SJCRH30 (cell line): ENCODE measurements at places on chromosomes 2 and 18.

DNA sequence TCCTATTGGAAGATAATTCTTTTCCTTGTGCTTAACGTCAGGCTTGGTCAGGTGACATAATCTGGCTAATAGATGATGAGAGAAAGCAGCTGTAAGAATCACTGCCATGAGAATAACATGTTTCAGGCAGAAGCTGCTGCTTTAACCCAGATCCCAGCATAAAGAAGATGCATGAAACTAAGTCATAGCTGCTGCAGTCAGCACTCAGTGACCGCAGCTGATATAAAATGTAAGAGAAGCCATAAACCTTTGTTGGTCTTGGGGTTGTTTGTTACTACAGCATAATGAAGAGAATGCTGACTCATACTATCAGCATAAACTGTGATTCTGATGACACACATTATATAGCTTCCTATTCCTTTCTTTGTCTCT lies 274.3 kb upstream of the TRIB2 start:
- peak; percentile 41 for DNase-seq

GRCh38 chr2:233814056-233814835 lies 36.1 kb downstream of the MROH2A start:
- no peak for DNase-seq

- DNase-seq: peak; percentile 10
These were observed at the start of gene MGAT4A for GRCh38 chr2:98731041-98731893. Gene MGAT4A (minus strand): TSS chr2:98731132. CDS start chr2:98726332, 4,800 bp downstream.

DNA sequence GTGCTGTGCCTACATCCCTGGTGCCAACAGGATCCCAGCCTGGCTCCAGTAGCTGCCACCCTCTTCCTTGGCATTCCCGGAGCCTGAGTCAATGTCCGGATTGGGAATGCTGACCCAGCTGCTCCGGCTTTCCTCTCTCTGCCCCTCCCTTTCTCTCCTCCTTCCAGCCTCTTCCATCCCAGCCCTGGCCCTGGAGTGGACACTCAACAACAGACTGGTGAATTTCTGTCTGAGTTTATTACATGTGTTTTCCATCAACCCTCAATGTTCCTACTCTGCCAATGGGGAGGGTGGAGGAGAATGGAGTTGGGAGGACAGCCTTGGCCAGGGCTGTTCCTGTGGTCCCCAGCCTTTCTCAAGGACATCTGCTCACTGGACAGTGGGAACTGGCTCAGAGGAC lies 917 bp upstream of the PRKAG3 start:
- no peak for DNase-seq

DNA sequence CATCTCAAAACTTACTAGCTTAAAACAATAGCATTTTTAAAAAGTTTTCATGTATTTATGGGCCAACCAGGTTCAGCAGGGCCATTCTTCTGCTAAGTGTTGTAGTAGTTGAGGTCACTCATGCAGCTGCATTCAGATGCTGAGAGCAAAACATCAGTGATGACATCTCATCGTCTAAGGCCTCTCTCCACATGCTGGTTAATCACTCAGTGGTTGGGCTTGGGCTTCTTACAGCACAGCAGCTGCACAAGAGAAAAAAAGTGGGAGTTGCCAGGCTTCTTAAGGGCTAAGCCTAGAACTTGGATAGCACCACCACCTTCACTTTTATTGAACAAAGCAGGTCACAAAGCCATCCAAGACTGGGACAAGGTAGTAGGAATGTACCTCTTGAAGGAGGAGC lies 190.3 kb downstream of the IRS1 start:
- DNase-seq: peak; percentile 71

GRCh38 chr18:12960395-12960794 lies 12.6 kb downstream of the SEH1L start:
- DNase-seq: no peak

- no peak for DNase-seq
These were observed 221.7 kb downstream of the CD226 start for GRCh38 chr18:69725855-69726508.

DNA sequence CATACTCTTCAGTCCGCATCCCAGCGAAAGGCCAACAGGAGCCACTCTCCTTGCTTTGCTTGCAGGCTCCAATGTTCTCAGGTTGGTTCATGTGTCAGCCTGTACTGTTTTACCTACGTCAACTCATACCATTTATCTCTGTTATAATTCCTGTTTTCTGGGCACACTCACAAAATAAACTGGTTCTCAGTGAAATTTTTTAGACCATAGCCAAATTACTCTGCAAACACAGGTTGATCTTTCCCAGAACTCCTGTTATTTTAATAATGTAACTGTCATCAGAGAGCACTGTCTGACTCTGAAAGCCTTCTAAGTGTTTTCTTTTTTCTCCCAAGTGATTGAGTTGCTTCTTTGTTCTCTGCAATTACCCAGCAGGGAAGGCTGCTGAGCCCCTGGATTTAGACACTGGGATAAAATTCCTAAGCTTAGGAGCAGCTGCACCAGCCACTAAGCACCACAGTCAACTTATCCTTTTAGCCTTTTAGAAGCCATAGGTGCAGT lies 111.6 kb upstream of the PIEZO2 start:
- DNase-seq: peak; percentile 74

- no peak for DNase-seq
These were observed 81.9 kb downstream of the WDSUB1 start for GRCh38 chr2:159204381-159205144.

DNA sequence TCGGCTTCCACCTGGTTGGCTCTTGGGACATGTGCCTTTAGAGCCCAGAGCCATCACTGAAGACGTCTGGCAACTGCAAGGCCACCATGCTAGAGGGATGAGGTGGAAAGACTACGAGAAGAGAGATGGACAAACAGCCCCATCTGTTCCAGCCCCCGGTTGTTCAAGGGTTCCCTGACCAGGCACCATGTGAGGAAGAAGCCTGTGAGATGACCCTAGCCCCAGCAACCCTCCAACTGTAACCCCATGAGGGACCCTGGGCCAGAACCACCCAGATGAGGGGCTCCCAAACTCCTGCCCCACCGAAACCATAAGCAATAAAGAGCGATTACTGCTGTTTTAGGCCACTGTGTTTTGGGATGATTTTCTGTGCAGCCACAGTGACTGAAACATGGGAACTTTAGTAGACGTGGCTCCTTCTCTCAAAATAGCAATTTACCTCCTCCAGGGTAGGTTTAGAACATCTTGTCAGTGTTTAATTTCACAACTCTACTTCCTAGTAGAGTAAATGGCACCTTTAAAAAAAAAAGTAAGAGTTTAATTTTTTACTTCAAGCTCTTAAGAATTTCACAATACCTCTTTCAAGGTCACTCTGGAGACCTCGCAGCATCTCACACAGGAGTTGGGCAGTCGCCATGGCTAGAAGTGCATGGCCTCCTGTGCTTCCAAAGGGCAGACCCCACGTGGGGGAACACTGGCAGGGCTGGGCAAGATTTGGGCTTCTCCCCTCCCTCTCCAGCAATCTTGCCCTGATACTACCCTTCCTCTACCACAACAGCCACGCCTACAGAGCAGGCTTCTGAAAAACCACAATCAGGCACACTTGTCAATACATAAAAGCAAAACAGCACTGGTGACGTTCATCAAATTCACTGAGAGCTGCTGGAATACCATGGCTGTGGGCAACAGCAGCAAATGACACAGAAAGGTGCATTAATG lies 48.8 kb downstream of the TMEM163 start:
- no peak for DNase-seq

- no peak for DNase-seq
These were observed 160.8 kb upstream of the AGAP1 start for GRCh38 chr2:235333076-235333475.

DNA sequence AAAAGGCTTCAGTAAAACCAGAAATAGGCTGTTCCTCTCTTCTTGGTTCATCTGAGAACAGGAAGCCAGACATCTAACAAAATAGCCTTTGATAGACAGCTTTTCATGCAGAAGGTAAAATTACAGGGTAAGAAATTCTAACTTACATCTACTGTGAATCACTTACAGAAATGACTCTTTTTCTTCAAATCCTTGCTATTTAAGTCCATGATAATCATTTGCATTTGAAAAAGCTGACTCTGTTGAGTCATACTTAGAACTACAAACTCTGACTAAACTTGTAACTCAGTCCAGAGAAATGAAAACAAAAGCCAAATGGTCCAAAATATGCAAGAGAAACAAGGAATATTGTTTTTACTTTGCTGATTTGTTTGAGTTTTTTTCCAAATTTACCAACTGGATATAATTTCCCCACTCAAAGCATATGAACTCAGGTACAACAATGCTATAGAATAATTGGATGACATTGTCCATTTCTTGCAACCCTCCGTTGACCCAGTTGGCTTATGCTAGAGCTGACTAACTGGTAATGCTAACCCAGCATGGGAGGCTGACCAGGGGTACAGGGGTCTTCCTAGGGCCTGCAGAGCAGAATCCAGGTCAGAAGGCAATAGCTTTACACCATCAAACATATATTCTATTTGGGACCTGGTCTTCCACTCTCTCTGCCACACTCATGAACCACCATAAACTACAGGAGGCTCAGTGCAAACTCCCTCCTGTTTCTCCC lies 18.8 kb upstream of the MREG start:
- no peak for DNase-seq

- DNase-seq: no peak
These were observed 35.4 kb upstream of the DYNC1I2 start for GRCh38 chr2:171651667-171652415.

- no peak for DNase-seq
These were observed 66.6 kb downstream of the BCL2 start for GRCh38 chr18:63253014-63253413.

DNA sequence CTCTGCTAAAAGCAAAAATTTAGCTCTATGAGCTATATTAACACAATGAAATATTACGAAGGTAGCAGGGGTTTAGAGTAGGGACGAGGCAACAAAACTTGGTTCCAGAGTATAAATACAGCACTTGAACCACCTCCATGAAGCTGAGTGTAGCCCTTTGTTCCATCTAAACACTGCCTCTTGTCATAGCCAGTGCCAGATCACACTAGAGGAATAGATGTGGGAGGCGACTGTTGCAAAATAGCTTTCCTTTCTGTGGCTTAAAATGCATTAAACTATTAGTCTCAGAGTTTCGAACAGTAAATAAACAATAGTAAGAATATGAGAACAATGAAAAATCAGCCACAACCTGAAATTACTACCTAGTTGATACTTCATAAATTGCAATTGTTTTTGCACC lies 29.8 kb downstream of the PIEZO2 start:
- no peak for DNase-seq

- DNase-seq: no peak
These were observed 25.2 kb upstream of the REL start for GRCh38 chr2:60855989-60856669.

- no peak for DNase-seq
These were observed 142.6 kb downstream of the HDAC4 start for GRCh38 chr2:239258248-239258647.

DNA sequence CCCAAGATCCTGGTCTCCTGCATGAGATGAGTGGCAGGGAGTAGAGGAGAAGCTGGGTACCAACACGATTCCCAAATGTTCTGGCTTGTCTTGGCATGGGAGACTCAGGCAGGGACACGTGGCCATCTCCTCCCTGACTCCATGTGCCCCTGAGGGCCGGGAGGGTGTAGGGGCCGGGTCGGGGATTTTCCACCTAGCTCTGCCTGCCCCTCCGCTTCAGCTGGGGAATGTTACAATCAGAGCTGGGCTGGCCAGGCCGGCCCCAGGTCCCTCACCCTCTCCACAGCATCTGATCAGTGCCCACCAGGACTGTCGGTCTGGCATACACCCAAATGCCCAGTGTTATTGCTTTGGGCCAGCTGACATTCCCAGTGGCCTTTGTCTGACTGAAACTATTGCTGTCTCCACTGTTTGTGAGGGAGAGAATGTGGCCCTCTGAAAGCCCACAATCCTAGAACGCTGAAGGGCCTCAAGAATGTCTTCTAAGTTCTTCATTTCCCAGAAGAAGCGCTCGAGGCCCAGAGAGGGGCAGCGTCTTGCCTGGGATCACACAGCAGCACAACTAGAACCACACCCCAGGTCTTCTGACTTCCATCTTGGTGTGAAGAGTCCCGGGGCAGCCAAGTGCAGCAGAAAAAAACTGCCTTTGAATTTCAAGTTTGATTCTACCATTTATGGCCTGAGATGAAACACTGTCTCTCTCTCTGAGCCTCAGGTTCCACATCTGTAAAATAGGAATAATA lies 23.2 kb downstream of the KCNK3 start:
- DNase-seq: no peak

- DNase-seq: no peak
These were observed 2.4 kb downstream of the EFHD1 start for GRCh38 chr2:232635820-232636219.

DNA sequence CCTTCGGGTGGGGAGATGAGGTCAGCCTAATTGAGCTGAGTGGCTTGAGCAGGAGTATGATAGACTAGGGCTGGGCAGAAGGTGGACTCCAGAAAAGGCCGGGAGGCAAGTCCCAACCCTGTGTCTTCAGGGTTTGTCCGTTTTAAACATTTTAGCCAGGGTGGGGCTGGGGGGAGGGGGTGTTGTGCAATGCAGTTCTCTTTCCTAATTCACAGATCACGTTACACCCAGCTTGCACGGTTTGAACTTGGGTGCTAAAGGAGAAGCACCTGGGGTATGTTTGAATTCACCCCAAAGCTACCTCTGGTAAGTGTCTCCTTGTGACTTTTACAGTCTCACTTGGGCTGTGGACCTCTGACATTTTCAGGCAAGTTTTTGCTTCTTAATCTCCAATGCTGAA lies 233.3 kb downstream of the AGAP1 start:
- no peak for DNase-seq

- no peak for DNase-seq
These were observed 232.0 kb downstream of the LDLRAD4 start for GRCh38 chr18:13450289-13451212.

- DNase-seq: no peak
These were observed 196.0 kb downstream of the LNPK start for GRCh38 chr2:175806125-175806490.

- DNase-seq: no peak
These were observed 80.6 kb downstream of the CLIP4 start for GRCh38 chr2:29195796-29196195.

DNA sequence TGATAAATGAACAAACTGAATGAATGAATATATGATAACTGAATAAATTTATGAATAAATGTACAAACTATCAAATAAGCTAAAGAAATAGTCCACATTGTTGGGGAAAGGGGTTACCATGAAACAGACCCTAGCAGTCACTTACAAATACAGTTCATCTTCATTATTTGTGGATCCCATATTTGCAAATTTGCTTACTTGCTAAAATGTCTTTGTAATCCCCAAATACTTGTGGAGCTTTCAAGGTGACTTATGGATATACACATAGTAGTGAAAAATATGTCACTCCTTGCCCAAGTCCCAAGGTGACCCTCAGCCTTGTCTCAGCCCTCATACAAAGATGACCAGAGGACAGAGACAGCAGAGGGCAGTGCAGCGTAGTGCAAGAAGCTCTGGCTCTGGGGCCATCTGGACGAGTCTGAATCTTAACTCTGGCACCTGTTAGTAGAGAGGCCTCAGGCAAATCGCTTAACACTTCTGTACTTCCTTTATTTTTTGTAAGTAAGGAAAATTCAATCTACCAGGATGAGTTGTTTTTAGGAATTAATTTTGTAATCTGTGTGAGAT lies 3.1 kb downstream of the PAIP2B start:
- peak; percentile 79 for DNase-seq
